ENCODE measurements at places on chromosomes 11 and 22. TPM values are rescaled to one million over a fixed set of nuclear protein-coding genes. Genes with fewer than 3 reads are reported as not detected.

GRCh38 chr22:33785283-33785968 is 134.8 kb downstream of the LARGE1 start:
- no peak for DNase-seq

DNA sequence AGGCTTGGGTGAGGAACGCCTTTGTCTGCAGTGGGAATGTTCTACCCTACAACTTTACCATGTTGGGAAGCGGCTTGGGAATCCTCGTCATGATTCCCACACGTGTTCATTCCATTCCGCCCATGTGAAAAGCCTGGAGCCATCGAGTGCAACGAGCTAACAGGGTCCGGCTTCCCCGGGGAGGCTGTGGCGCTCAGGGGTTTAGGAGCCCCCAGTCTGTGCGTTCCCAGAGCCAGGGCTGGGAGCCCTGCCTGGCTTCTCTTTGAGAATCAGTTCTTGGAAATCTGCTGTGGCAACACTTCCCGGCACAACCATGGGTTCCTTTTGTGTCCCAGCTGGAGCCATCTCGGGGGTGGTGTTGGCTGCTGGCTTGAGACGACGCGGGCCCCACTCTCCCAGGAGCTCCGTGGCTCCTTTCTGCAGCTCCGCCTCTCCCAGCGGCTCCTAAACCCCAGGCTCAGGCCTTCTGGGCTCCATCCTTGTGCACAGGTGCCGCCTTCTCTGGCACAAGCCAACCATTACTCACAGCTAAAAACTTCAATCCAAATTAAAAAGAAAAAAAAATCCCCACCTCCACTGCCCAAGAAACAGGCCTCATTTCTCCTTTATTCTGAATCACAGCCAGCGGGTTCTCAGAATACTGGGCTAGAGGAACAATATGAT is 18.7 kb upstream of the PPFIA1 start:
- no peak for DNase-seq

GRCh38 chr11:94537031-94537600 is 6.6 kb upstream of the FUT4 start:
- DNase-seq = no peak

DNA sequence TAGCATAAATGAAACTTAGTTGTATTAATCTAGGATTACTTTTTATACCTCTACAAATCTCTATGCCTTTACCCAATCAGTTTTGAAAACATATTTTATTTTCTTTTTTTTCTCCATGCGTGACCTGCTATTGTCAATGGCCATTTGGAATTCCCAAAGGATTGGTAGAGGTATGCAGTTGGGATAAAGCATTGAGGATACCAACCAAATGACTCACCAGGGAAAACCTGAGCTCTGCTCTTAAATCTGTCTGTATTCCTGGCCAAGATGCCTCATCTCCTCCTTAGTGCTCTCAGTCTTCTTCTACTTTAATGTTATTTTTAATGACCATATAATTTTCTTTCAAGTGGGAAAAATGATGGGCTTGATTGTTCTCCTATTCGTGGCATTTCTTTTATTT is 61.9 kb downstream of the EHF start:
- no peak for DNase-seq

- DNase-seq = no peak
Measured at GRCh38 chr11:130762638-130763037, 153.6 kb downstream of the SNX19 start.

DNA sequence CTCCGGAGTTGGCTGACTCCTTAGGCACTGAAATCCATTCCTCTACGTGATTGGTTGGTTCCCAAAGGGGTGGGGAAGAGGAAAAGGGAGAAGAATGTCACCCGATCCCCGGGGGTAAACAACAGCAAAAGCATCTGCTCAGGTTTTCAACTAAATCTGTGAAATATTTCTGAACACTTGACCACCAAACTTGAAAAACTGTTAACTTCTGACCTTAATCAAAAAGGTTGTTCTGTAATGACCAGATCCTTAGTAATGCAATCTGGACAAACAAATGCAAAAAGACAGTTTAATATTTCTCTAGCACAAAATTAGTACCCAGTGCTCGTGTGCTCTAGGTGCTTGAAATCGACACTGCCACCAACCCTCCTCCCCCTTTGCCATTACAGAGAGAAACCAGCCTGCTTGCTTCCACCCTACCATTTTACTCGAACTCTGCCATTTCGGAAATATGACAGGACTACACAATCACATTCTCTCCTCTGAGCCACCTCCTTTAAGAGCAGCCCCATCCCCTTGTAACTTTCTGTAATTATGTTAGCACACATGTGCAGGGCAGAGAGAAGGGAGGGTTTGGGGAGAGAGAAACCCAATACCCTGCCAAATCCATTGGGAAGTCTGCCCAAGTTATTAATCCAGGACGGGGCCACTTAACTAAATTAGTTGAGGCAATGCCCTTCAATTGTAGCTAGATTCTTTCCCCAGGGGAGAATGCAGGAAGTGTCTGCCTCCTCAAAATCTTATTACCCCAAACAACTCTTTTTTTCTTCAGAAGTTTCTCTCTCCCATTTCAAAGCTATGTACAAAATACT is 113.8 kb downstream of the RBFOX2 start:
- DNase-seq = peak; percentile 77

GRCh38 chr11:15379483-15379882 is 264.8 kb downstream of the INSC start:
- DNase-seq = no peak

GRCh38 chr22:31970490-31971444 is 26.4 kb downstream of the YWHAH start:
- DNase-seq = peak; percentile 97

DNA sequence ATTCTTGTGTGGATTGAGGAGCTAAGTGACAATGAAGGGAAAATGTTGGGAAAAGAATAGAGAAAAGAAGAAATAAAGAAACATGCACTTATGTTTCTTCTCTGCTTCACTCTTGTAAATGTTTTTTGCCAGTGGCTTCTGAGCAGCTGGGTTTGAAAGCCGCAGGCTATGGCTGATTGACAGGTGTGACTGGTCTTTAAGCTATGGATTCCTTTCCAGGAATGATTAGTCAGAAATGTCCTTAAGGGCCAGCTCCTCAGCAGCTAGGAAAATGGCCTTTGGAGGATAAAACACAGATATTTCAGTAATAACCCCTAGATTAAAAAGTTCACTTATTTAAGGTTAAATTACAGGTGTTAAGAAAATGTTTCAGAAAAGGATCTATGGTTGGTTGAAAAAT is 6.5 kb upstream of the USP28 start:
- peak; percentile 53 for DNase-seq

DNA sequence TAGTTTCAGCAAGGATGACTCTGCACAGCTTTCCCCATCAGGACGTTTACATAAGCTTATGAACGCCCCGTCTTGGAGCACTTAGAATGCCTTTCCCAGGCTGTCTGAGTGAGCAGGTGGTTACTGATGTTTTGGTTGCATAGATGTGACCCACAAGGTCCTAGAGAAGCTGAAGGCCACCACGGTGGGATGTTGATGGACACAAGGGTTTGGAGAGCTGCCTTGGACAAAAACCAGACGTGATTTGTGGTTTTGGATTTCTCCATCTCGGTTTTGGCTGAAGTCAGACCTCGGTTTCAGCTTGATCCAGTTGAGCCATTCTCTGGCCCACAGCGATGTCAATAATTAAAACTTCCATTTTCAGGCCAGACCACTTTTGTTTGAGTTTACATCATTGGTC is 151.9 kb downstream of the LDLRAD3 start:
- no peak for DNase-seq

DNA sequence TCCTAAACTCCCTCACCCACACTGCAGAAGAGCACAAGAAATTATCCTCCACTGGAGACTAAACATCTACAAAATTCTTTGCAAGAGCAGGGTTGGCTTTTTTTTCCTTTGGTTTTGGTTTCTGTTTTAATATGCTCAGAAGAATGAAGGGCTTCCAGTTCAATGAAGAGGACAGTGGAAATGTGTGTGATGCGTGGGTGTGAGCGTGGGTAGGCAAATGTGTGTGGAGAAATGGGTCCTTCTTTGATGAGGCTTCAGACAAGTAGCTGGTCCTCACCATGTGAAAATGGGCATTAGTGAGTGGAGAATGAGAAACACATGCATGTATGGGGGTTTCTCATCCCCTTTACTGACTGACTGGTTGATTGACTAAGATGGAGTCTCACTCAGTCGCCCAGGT is 263.3 kb upstream of the SYN3 start:
- no peak for DNase-seq

DNA sequence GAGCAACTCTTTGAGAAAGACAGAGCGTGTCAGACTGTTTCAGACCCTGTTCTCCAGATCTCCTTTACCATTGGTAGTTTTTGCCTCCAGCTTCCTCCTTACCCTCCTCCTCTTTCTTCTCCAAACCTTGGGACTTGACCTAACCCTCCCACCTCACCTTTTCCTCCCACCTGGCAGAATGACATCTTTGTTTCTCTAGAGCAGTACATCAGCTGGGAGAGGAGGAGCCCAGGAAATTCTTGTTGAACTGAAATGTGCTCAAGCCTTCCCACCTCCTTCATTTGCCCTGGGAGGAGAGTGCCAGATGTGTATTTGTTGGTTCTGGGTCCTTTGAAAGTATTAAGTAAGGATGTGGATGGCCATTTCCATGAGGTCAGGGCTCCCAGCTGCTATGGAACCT is 17.4 kb downstream of the OSBP2 start:
- DNase-seq = no peak

- DNase-seq = no peak
Measured at GRCh38 chr11:115155978-115156377, 348.2 kb downstream of the CADM1 start.

- no peak for DNase-seq
Measured at GRCh38 chr11:2451336-2451735, 6.5 kb downstream of the KCNQ1 start.

DNA sequence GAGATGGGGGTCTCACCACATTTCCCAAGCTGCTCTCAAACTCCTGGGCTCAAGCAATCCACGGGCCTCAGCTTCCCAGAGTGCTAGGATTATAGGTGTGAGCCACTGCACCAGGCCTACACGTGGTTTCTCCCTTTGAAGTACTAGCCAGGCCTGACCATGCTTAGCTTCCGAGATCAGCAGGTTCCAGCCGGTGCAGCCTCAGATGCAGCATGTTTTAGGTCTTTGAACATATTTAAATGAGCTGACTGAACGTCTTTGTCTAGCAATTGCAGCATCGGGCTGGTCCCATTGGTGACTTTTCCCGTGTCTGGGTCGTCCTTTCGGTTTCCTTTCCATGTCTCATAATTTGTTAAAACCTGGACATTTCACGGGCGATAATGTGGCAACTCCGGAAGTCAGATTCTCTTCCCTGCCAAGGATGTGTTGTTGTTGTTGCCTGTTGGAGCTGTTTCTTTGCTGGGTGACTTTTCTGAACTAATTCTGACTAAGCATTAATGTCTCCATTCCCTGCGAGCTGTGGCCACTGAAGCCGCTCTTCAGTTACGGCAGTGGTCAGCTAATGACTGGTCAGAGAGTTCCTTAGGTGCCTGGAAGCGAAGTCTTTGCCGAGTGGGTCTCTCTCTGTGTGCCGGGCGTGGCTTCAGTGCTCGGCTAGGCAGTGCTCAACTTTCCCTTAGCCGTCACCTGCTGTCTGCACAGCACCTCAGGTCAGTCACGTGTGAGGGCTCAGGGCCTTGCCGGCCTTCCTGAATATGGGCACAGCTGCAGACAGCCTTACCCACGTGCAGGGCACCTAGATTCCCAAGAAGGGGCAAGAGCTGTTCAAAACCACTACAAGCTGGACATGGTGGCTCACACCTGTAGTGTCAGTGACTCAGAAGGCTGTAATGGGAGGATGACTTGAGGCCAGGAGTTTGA is 3.8 kb upstream of the CYP2D6 start:
- no peak for DNase-seq

DNA sequence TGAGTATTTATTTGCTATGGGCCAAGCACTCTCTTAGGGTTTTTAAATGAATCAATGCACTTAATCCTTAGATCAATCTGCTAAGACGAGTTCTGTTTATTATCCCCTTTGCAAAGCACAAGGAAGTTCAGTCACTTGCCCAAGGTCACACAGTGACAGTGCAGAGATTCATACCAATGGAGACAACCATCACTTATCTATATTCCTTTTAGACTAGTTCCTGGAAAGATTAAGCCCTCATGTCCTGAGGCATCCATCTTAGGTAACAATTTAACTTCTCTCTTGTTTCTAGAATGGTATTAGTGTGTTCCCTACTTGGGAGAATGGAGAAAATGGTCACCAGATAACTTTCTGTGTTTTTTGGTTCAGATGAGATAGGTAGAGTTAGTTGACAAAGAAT is 28.3 kb downstream of the NF2 start:
- no peak for DNase-seq

DNA sequence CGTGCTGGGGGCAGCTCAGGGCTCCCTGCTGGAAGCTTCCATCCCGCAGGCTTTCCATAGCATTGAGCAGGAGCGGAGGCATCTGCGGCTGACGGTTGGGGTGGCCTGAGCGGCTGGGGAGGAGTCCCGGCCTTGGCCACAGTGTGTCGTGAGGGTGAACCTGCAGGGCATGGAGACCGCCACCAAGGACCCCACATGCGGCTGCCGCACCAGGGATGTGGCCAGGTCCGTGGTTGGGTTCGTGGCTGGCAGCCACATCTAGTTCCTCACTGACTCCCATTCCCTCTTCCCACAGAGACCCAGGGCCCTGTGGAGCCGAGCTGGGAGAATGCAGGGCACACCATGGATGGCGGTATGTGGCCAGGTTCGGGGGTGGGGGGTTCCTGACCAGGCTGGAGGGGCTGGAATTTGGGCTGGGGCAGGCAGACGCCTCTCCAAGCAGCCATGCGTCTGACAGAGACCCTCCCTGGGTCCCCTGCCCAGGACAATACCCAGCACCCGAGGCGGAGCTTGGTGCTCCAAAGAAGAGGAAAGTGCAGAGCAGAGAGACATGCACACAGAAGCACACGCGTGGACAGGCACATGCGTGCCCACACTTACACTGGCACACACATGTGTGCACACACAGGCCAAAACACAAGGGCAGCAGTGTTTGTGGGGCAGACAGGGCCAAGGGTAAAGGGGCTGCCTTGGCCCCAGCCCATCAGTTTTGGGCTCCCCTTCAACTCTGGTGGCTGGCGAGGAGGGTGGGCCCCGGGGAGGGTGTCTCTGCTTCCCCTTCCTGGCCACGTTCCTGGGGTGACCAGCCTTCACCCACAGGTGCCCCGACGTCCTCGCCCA is 2.7 kb downstream of the MUC5B start:
- peak; percentile 80 for DNase-seq

ARFGAP3 gene
- total RNA-seq = 35.9 TPM

TXN2 gene
- total RNA-seq = 56.7 TPM

BRMS1 gene
- total RNA-seq = 67.7 TPM

PMM1 gene
- 44.0 TPM for total RNA-seq

SMTNL1 gene
- not detected for total RNA-seq

CLTCL1 gene
- 8.2 TPM for total RNA-seq

PHETA2 gene
- 4.1 TPM for total RNA-seq

A4GALT gene
- 12.3 TPM for total RNA-seq

TRIM6 gene
- total RNA-seq = 1.0 TPM

SPI1 gene
- 8.3 TPM for total RNA-seq

SORL1 gene
- 21.8 TPM for total RNA-seq
